ENCODE measurements at places on chromosomes 2 and 18.

DNA sequence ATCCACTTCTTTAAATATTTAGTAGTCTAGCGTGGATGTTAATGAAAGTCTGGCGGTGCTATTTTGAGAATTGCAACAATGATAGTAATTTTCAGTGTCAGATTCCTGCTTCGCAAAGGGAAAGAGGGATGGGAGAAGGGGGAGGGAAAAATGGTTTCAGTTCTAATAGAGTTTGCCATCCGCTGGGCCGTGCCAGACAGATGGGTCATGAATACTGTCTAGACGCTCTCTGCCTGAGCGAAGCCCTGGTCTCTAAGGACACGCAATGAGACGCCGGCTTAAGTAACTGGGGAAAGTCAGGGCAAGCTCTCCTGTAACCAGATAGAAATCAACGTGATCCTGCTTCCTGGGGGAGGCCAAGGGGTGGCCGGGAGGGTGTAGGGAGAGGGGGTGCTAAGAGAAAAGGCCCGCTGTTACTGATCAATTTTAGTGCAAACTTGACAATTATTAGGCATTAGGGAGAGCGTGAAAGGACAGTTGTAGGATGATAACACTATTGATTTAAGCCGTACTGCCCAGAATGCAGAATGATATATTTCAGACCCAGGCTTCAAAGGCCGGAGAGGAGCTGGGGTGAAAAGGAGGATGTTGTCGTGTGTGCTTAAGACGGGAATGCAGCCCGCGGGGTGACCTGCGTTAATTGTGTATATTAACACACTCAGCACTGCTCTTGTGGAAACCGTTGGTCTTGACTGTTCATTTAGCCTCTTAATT lies 229.2 kb downstream of the LDLRAD4 start:
- no peak for DNase-seq

DNA sequence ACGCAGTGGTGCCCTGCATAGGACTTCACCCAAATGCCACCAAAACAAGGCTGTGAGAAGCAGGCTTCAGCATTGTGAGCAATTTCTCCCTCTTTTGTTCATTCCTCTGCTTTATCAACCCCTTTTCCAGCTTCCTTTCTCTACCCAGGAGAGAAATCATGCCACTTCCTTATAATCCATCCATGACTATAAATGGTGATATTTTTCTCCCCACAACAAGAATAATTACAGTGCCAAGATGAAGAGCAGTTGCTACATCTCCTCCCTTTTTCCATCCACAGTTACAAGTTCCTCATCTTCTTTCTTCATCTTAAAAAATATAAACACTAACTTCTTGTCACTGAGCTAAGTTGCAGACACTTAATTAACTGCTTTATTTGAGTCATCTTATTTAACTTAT lies 167.2 kb downstream of the ANTXR1 start:
- DNase-seq: no peak

GRCh38 chr18:1052301-1052700 lies 147.6 kb downstream of the ADCYAP1 start:
- DNase-seq: no peak

DNA sequence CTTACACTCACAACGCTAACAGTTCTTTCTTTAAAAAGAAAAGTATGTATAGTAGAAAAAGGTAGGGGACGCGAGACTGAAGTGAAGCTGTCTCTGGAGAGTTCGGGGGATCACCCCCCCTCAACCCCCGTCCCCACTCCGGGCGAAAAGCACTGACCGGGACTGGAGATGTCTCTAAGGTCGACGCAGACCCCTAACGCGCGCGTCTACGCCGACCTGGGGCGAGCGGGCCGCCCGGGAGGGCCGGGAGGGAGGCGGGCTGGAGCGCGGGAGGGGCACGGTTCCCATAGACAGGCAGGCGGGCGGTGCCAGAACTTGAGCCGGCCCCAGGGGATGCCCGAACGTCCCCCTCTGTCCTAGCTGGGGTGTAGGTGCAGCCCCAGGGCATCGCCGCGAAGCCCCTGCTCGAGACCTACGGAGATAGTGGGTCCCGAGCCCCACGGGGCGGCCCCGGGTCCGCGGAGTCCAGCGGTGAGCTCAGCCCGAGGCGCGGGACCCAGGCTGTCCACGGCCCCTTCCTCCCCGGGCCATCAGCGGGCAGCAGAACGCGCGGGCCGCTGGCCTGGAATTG lies 82.2 kb downstream of the CHRNA1 start:
- DNase-seq: no peak

GRCh38 chr2:29519338-29519925 lies 402.0 kb downstream of the ALK start:
- no peak for DNase-seq

- DNase-seq: no peak
Observed at GRCh38 chr2:68730828-68731227, 3.8 kb upstream of the ARHGAP25 start.

DNA sequence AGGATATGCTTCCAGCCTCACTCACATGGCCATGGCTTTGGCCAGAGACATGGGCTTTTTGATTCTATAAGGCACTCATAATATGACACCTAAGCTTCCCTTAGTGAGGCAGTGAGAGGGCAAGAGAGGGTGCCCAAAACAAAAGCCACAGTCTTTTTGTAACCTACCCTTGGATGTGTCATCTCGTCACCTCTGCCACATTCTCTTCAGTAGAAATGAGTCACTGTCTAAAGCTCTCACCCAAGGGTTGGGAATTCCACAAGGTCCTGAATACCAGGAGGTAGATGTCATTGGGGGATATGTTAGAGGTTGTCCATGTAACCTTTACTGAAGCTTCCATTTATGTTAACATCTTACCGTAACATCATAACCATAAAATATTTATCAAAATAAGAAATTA lies 108.4 kb downstream of the ALMS1 start:
- no peak for DNase-seq

- no peak for DNase-seq
Observed at GRCh38 chr2:68383778-68384177, 18.7 kb downstream of the PLEK start.

DNA sequence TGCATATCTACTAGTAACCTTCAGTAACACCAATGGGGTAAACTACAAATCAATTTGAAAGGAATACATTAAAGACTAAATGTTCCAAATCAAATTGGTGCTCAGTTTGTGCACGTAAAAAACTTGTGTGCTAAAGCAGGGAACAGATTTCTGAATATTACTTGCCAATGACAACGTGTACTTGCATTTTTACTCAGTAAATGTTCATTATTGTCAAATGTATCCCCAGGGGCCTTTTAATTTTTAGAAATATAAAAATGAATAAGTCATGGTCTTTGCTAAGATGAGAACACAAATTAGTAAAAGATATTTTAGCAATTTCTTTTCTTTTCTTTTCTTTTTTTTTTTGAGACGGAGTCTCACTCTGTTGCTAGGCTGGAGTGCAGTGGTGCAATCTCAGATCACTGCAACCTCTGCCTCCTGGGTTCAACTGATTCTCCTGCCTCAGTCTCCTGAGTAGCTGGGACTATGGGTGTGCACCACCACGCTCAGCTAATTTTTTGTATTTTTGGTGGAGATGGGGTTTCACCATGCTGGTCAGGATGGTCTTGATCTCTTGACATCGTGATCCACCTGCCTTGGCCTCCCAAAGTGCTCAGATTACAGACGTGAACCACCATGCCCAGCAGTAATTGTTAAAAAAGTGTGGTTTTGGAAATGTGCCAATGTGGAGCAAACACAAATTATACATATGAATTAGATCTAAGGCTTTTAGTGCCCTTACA lies 52.6 kb downstream of the PMAIP1 start:
- DNase-seq: no peak
